ENCODE measurements at places on chromosomes 2 and 18.

GRCh38 chr2:119409506-119409905 is 22.1 kb upstream of the TMEM37 start:
- no peak for DNase-seq

DNA sequence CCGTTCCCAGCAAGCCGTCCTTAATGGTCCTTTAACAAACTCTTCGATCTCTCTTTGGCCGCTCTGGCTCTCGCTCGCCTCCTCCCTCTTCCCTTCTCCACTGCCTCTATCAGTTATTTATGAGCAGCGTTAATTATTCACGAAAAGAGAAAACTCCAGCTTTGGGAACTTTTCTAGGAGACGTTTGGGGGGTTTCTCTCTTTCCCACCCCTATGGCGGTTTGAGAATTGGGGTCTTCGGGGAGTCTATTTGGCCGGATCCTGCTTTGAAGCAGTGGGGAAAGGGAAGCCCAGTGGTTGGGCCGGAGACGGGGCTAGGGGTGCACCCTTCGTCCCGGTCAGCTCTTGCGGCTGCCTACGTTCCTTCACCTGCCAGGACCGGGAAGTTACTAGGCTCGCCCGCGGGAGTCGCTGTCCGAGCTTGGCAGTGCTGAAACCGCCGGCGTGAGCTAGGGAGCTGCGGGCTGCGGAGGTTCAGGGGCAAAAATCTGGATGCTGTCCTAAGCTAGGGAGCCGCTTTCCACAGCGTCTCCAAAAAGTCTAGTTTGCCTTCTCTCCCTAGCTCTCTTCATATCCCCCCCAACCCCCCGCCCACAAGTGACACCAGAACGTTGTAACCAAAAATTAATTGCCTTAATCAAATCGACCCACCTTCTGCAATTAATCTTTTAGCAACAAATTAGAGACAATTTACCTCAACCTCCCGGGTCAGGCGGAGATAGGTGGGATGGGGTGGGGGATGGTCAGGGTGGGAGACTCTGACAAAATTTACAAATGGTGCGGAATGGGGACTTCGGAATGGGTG is 8.9 kb upstream of the SKOR2 start:
- DNase-seq: peak; percentile 14

GRCh38 chr2:46075848-46076247 is 221.4 kb upstream of the EPAS1 start:
- no peak for DNase-seq

- peak; percentile 63 for DNase-seq
Measured at GRCh38 chr2:64404002-64404731, 49.8 kb upstream of the LGALSL start.

- DNase-seq: no peak
Measured at GRCh38 chr2:234091883-234092282, 41.4 kb downstream of the SPP2 start.

DNA sequence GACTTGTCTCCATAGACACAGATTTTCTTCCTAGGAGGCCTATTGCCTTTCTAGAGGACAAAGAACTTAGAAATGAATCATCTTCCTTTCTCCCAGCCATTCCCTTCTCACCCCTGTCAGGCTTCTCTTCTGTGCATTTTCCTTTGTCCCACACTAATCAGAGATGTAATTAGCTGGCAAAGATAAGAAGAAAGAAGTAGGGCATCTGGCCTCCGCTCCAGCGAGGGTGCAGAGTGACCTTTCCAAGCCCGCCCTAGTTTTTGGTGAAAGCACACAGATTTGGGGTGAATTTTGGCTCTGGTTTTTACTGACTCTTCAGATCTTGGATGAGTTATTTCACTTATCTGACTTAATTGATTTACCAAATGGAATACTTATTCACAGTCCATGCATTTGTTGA is 626.5 kb downstream of the ZEB2 start:
- DNase-seq: no peak

GRCh38 chr2:139175510-139175909 is 395.3 kb upstream of the NXPH2 start:
- no peak for DNase-seq

- no peak for DNase-seq
Measured at GRCh38 chr2:68762665-68763064, 28.1 kb downstream of the ARHGAP25 start.

- DNase-seq: no peak
Measured at GRCh38 chr2:44965684-44966083, 24.2 kb downstream of the SIX3 start.

DNA sequence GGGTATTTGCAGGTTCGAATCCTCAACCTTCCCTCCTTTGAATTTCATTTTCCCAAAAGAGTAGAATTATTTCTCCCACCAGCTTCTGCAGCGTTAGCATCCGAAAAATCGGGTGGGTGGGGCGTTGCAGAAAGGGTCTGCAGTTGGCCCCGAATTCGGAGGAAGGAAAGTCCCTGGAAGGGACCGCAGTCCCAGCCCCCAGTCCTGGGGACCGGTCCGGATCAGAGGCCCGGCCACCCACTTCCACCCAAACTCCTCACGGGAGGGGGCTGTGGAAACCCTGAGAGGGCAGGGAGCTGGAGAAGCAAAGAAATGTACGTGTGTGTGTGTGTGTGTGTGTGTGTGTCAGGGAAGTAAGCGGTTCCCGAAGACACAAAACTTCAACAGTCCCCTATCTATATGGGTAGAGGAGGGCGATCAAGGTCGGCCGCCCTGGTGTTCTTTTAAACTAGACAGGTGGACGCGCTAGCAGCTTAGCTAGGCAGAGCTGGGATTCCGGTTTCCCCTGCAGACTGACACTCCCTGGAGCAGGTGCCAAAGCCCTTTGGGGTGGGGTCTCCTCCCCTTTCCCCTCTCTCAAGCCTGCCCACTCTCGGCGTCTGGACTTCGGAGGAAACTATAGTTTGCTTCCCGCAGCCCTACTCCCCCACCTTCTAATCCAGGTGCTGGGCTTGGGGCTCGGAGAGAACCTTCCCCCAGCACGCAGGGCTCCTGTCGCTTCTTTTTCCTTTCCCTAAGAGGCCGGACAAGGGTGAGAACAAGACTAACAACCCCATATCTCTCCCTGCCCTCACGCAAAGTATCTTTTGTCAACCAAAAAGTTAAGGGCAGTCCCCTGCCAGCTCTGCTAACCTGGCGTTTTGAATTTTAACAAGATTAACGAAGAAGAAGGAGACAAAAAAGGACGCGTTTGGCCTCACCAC is 4.8 kb upstream of the ONECUT2 start:
- DNase-seq: no peak

DNA sequence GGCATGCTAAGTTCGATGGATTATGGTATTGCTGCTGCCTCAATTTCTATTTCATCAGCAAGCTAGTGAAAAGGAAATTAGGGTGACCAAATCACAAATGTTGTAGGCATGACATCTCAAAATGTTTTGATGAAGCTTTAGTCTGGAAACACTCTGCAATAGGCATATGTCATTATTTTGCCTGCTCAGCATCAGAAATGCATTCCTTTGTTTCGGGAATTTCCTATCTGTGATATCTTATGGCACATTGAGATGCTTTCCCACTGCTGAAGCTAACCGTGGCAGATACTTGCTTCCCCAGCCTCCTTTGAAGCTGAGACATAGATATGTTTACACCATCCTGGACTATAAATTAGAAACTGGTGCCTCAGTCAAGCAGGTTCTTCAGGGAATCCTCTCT is 119.7 kb downstream of the CDC42EP3 start:
- DNase-seq: no peak

- no peak for DNase-seq
Measured at GRCh38 chr2:221680548-221680947, 108.4 kb upstream of the EPHA4 start.

- no peak for DNase-seq
Measured at GRCh38 chr2:237297421-237298150, 116.4 kb downstream of the COL6A3 start.

DNA sequence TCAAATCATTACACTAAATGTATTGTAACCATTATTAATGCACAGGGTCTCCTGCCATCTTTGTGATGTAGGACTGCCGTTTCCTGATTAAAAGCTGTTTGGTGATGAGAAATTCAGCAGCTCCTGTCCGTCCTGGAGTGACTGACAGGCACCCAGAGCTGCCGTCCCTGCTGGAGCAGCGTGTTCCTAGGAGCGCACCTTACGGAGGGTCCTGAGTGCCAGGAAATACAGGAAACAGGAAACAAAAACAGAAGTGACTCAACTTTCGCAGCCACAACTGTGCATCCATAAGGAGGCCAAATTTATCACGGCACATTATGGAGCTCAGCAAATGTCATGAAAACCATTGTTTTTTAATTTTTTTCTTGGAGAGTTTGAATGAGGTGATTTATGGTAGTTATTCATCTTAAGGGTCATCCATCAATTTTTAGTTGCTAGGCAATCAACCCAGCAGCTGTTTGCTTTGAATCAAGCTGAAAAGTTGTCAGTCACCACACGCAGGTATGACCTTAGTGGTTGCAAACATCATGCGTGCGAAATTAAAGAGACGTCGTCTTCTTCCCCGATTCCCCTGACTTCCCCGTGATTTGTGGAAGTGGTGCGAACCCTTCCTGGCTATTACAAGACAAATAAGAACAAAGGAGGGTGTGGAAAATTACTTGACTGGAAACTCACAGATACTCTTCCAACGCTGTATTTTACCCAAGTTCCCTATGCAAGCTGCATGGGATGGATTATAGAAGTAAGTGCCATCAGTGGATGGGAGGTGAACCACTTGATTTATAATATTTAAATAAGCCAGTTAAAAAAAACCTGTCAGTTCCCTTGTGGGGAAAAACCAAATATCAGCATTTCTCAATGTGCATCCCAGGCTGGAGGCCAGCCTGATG is 19.8 kb downstream of the TSHZ1 start:
- no peak for DNase-seq

GRCh38 chr2:160463245-160463644 is 30.4 kb downstream of the RBMS1 start:
- DNase-seq: no peak

DNA sequence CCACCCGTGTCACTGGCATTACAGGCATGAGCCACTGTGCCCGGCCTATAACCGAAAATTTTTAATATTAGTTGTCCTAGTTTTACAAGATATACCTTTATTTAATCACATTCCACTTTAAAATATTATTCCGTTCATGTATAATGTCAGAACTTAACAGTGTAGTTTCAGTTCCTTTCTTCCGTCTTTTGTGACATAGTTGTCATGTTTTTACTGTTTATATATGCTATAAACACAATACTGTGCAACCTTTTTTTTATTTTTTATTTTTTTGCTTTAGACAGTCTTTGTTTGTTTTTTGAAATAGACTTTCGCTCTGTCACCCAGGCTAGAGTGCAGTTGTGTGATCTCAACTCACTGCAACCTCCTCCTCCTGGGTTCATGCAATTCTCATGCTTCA is 129.5 kb upstream of the TTC27 start:
- no peak for DNase-seq

GRCh38 chr2:149329489-149330126 is 779 bp upstream of the LYPD6 start:
- DNase-seq: peak; percentile 18

DNA sequence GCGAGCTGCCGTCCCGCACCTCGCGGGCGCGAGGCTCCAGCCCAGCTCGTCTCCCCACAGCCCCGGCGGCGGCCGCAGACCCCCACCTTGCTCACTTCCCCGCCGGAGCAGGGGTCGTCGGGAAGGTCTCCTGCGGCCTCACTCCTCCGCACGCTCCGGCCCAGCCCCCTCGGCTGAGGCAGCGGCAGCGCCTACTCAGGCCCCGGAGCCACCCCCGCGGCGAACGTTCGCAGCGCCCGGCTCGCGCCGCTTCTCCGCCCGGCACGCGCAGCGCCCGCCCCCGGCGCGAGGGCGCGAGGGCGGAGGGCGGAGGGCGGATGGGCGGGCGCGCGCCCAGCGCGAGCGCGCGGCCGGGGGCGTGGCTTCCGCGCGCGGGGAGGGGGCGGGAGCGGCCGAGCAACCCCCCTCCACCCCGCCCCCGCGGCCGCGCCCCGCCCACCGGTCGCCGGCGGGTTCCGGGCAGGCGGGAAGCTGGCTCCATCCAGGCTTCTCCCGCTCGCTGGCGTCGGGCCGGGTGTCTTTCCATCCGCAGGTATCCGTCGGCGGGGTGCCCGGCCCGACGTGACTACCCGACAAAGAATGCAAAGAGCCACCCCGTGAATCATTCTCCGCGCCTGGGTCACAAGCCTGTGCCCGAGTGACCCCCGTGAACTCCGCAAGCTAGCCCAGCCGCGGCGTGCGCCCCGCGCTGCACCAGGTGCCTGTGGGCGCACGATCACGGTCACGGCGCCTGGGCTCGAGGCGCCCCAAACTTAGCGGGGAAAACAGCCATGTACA is at the start of gene DTNB:
TSS of gene DTNB (minus strand) at position 278 of the 777 bp plus-strand sequence. CDS start 20,917 bp downstream, outside the sequence.
- no peak for DNase-seq

GRCh38 chr2:177568390-177568789 is 175.8 kb downstream of the AGPS start:
- no peak for DNase-seq

GRCh38 chr18:48989304-48990303 is 38.8 kb upstream of the SMAD7 start:
- DNase-seq: no peak

- DNase-seq: no peak
Measured at GRCh38 chr2:166112193-166112605, 15.6 kb downstream of the SCN1A start.

DNA sequence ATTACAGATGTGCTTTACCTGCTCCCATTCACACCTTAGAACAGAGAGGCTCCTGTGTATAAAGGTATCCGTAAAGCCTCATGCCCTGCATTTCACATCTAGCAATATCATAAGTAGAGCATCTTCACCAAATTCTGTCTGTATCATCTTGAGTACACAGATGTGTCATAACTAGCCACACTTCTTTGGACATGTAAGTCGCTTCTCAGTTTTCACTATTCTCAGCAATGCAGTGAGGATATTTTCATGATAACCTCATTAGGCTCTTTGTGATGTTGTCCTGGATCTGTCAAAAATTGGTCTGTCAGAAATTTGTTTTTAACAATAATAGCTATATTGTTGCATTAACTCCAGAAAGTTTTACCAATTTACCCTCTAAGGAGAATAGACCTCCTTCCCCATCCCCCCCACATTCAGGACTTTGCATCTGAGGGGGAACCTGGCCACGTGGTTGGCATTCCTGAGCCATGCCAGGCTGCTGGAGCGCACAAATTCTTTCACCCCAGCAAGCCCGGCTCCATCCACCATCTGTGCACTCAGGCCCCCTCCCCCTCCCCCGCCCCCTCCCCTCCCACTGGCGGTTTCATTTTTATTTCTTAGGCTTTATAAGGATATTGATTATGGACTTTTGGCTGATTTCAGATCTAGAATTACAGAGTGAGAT is 34.1 kb downstream of the AGAP1 start:
- no peak for DNase-seq

DNA sequence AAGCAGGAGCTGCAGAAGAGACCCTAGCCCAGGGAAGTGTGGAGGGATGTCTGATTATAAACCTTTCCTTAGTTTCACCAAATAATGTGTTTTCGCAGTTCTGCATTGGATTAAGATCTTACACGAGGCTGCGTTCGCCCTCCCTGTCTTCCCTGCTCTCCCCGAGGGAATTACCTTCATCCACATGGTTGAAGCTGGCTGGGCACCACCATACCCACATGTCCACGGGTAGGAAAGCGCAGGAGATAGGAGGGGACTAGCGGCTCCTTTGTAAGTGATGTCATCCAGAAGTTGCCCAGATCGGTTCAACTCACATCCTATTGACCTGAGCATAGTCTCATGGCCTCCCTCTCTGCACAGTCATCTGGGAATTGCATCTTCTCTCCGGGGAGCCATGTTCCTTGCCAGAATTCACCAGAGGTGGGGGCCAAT is 1.1 kb downstream of the TTL start:
- DNase-seq: no peak

GRCh38 chr2:95046371-95047112 is 21.0 kb downstream of the MAL start:
- DNase-seq: no peak

GRCh38 chr2:137964066-137964858 is at the start of gene HNMT:
Gene HNMT, plus strand, starts transcription at chr2:137964473. Its CDS starts 19 bp downstream, at chr2:137964492.
- no peak for DNase-seq

- no peak for DNase-seq
Measured at GRCh38 chr2:163970058-163970813, 234.4 kb upstream of the FIGN start.
